ENCODE measurements at places on chromosomes 7 and 10. TPM values are rescaled to one million over a fixed set of nuclear protein-coding genes. Genes with fewer than 3 reads are reported as not detected.

PCDH15 gene
- total RNA-seq = not detected

DNA sequence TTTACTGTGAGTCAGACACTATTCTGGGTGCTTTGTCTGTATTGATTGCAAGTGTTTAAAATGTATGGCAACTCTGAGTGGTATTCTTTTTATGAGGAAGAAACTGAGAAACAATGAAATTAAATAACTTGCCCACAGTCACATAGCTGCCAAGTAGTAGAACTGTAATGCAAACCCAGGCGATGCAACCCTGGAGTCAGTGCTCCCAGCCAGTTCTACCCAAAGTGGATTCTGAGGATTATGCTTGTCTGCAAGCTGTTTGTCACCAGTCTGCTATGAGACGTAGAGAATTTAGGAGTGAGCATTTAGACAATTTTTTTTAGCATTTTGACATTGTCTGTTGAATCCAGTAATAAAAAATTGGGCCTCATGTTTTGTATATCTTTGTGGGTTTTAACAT is 306.0 kb upstream of the LRGUK start:
- no peaks in the 10 kb centered on the region for H3K4me1 ChIP-seq
- no peak overlapping the region for H3K4me3 ChIP-seq
- H3K27ac ChIP-seq = no peak overlapping the region
- H3K27me3 ChIP-seq = no peaks in the 10 kb centered on the region
- no peak for DNase-seq

DNA sequence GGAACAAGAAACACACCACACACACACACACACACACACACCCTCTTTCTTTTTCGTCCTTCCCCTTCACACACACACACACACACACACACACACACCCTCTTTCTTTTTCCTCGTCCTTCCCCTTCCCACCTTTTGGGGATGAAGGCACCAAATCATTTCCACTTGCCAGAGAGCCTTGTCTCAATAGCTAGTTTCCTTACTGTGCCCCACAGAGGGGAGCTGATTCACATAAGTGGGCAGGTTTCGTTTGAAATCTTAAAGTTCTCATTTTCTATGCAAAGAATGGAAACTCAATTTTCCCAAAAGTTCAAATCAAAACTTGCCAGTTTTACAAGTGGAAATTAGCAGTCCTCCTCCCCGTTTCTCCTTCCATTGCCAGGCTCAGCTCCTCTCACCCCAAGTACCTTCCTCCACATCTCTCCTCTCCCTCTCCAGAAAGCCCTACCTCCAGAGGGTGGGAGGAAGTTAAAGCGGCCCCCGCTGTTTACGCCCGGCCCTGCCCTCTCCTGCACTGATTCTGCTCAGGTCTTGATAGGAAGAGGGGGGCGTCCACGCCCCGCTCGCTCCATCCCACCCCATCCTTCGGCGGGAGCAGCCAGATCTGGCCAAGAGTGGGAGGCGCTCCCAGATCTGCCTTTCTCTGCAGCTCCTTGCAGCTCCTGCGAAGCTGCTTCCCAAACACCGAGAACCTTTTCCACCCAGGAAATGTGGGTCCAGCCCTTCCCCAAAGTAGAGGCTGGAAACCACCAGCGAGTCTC is 1.3 kb downstream of the CTTNBP2 start:
- no peaks in the 10 kb centered on the region for H3K4me1 ChIP-seq
- H3K4me3 ChIP-seq = peak overlapping the region; percentile 68
- H3K27me3 ChIP-seq = peaks cover 1% of the 10 kb centered on the region
- no peaks in the 10 kb centered on the region for H3K36me3 ChIP-seq
- no peak for DNase-seq
- peak overlapping the region; percentile 12 for H3K27ac ChIP-seq

DNA sequence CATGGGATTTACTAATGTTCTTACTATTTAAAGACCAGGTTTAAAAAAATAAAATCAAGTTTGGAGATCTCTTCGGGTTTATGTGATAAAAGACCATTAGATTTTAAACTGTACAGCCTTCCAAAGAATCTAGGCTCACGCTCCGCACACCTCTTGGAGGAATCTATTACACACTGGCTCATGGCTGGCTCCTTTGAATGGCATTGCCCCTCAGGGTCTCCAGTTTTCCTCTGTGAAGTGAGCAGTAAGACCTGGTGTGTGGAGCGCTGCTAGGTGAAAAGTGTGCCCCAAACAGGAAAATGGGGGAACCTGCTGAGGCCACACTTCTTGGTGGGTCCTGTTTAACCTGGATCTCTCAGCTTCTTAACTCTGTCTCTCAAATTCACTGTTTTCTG is 142.3 kb downstream of the KAT6B start:
- H3K27ac ChIP-seq = no peak overlapping the region
- peaks cover 2% of the 10 kb centered on the region for H3K4me1 ChIP-seq
- H3K4me3 ChIP-seq = no peak overlapping the region

DNA sequence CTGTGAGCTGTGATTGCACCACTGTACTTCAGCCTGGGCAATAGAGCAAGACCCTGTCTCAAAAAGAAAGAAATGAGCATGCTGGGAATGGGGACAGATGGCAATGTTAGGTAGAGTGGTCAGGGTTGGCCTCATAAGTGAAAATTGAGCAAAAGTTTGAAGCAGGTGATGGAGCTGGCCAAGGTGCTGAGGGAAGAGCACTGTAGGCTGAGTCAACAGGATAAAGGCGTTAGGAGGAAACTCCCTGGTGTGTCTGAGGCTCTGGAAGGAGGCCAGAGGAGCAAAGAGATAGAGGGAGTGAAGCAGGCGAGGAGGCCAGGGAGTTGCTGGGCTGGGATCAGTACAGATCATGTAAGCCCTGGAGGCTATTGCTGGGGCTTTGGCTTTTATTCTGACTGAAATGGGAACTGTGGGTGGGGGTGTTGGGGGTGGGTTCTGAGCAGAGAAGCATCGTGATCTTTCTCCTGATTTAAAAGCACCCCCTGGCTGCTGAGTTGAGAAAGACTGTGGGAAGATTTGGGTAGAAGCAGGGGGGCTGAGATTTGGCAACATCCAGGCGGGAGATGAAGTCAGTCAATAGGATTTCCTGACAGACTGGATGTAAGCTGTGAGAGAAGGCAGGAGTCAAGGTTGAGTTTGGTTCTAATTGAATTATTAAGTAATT is 52.5 kb upstream of the VKORC1L1 start:
- H3K27me3 ChIP-seq = no peaks in the 10 kb centered on the region
- DNase-seq = no peak
- no peak overlapping the region for H3K27ac ChIP-seq
- H3K4me1 ChIP-seq = no peaks in the 10 kb centered on the region

DNA sequence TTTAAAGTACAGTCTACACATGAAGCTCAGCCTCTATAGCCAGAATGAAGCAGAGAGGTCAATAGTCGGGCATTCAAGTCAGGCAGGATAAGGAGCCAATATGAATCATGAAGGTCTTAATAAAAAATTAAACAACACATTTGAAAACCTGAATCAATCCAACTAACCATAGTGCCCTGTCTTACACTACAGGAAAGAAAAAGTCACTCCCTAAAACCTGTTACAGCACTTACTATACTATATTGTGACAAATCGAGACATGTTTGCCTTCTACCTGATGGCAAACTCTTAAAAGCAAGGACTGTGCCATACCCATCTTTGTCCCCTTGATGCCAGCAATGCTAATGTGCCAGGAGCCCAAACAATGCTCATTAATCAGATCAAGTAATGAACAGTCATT is 117.6 kb downstream of the HTR7 start:
- no peak overlapping the region for H3K27ac ChIP-seq
- H3K4me1 ChIP-seq = no peaks in the 10 kb centered on the region
- no peak overlapping the region for H3K4me3 ChIP-seq
- no peak for DNase-seq
- H3K36me3 ChIP-seq = no peaks in the 10 kb centered on the region
- H3K27me3 ChIP-seq = no peaks in the 10 kb centered on the region

TBXAS1 gene
- total RNA-seq = 5.3 TPM

CAV2 gene
- total RNA-seq = 217 TPM

RAMP3 gene
- total RNA-seq = not detected

DNA sequence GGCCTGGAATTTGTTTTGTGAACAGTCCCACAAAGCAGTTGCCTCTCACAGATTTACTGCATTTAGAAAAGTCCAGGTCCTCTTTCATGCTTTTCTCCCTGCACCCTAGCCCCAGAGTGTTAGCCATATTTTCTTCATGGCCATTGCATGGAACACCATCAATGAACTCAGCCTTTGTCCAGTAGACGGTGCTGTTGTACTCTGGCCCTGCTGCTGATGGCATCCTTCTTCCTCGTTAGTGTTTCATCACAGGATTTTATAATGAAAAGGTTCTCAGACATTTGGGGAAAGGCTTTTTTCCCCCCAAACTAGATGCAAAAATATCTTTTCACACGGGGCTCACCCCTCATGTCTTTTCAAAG is 93.0 kb upstream of the SLC25A13 start:
- H3K27ac ChIP-seq = no peak overlapping the region
- no peak overlapping the region for H3K4me3 ChIP-seq
- no peaks in the 10 kb centered on the region for H3K27me3 ChIP-seq
- DNase-seq = peak; percentile 30

GRCh38 chr7:44175730-44176129 is 13.5 kb downstream of the GCK start:
- H3K27me3 ChIP-seq = peaks cover 36% of the 10 kb centered on the region
- H3K27ac ChIP-seq = no peak overlapping the region
- no peak for DNase-seq
- H3K4me3 ChIP-seq = no peak overlapping the region
- peaks cover 5% of the 10 kb centered on the region for H3K4me1 ChIP-seq
- H3K36me3 ChIP-seq = no peaks in the 10 kb centered on the region

NPTX2 gene
- under 0.01 TPM for total RNA-seq

DNA sequence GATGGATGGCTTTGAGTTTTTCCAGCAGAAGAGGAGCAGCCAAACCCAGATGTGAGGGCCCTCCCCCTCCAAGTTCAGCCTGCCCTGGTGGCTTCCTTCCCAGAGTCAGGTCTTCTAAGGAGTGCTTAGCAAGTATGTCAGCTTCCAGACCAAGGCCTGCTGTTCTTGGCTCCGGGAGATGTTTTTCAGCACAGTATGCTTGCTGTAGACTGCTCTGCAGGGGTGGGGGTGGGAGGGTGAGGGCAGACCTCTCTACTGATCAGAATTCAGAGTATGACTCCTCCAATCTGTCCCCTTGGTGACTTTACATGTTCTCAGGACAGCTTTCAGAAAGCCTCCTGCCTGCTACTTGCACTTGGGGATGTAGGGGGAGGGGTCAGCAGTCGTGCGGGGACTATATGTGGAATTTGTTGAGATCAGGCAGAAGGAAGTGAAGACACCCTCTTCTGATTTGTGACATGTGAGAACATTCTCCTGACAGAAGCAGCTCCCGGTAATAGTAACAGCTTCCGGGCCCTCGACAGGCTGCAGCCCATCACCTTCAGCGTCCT is 516.4 kb upstream of the ZMIZ1 start:
- peak overlapping the region; percentile 16 for H3K27ac ChIP-seq
- H3K36me3 ChIP-seq = no peaks in the 10 kb centered on the region

DNA sequence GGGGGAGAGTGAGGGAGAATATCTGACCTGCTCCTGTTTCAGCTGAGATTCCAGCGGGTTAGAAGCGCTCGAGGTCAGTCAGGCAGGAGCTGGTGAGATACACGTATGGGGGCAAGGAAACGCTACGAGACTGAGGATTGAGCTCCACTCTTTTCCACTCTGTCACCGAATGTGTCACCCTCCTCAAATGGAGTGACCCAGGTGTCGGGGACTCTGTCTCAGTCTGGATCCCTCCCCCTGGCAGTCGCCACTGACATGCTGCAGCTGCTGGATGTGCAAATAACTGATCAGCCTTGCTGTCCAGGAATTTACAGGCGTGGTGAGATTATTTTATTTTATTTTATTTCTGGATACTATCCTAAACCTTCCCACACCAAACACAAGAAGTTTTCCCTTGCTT is 100.9 kb upstream of the DPP6 start:
- no peaks in the 10 kb centered on the region for H3K27me3 ChIP-seq
- no peak for DNase-seq
- H3K27ac ChIP-seq = no peak overlapping the region
- no peaks in the 10 kb centered on the region for H3K4me1 ChIP-seq
- no peaks in the 10 kb centered on the region for H3K36me3 ChIP-seq

- no peak overlapping the region for H3K4me3 ChIP-seq
- no peaks in the 10 kb centered on the region for H3K36me3 ChIP-seq
- no peaks in the 10 kb centered on the region for H3K27me3 ChIP-seq
- H3K4me1 ChIP-seq = no peaks in the 10 kb centered on the region
Measured at GRCh38 chr7:8228068-8228467, 33.9 kb downstream of the ICA1 start.

DNA sequence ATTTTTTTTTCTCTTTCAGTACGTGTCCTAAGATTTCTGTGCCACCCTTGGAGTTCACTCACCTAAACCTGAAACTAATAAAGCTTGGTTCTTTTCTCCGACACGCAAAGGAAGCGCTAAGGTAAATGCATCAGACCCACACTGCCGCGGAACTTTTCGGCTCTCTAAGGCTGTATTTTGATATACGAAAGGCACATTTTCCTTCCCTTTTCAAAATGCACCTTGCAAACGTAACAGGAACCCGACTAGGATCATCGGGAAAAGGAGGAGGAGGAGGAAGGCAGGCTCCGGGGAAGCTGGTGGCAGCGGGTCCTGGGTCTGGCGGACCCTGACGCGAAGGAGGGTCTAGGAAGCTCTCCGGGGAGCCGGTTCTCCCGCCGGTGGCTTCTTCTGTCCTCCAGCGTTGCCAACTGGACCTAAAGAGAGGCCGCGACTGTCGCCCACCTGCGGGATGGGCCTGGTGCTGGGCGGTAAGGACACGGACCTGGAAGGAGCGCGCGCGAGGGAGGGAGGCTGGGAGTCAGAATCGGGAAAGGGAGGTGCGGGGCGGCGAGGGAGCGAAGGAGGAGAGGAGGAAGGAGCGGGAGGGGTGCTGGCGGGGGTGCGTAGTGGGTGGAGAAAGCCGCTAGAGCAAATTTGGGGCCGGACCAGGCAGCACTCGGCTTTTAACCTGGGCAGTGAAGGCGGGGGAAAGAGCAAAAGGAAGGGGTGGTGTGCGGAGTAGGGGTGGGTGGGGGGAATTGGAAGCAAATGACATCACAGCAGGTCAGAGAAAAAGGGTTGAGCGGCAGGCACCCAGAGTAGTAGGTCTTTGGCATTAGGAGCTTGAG is at the start of gene CFTR:
TSS of gene CFTR (plus strand) at position 801 of the 830 bp plus-strand sequence. CDS start 70 bp downstream, outside the sequence.
- peaks cover 12% of the 10 kb centered on the region for H3K27me3 ChIP-seq
- no peaks in the 10 kb centered on the region for H3K36me3 ChIP-seq
- DNase-seq = no peak
- H3K4me3 ChIP-seq = peak within 1 kb of the TSS; percentile 51

GRCh38 chr7:130345136-130345535 is 520 bp downstream of the CPA5 start:
- DNase-seq = no peak
- H3K27me3 ChIP-seq = no peaks in the 10 kb centered on the region
- no peaks in the 10 kb centered on the region for H3K36me3 ChIP-seq
- no peak overlapping the region for H3K4me3 ChIP-seq
- no peaks in the 10 kb centered on the region for H3K4me1 ChIP-seq
